ENCODE measurements at places on chromosomes 7 and 10.

- no peak for DNase-seq
Measured at GRCh38 chr10:69089638-69090599, 2.0 kb downstream of the SRGN start.

GRCh38 chr7:102079140-102080018 lies 207.3 kb upstream of the SH2B2 start:
- DNase-seq, result no peak

- DNase-seq, result no peak
Measured at GRCh38 chr7:98227939-98228338, 16.7 kb downstream of the BHLHA15 start.

DNA sequence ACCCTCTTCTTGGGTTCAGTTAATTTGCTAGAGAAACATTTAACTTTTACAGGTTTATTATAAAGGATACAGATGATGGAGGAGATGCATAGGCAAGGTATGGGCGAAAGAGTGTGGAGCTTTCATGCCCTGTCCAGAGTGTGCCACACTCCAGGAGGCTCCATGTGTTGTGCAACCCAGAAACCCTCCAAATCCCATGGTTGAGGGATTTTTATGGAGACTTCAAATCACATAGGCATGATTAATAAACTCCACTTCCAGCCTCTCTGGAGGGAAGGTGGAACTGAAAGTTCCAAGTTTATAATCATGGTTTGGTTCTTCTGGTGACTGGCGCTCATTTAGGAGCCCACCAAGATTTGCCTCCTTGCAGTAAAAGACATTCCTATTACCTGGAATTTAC lies 159.9 kb downstream of the PHTF2 start:
- DNase-seq, result no peak

DNA sequence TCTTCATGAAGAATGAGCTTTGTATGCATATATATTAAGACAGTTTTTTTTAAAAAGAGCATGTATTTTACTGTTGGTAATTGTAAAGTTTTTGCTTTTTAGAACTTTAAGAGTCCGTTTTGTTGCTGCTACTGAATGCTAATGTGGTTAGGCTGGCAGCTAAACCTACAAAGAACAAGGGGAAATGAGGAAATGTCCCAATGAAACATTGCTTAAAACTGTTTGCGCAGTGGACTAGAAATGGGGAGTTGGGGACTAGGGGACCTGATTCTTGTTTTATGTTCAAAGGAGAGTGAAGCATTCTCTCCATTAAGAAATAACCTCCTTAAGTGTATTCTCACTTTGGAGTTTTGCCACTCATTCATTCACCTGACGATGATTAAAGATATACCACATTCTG lies 5.7 kb downstream of the NRF1 start:
- DNase-seq, result no peak

DNA sequence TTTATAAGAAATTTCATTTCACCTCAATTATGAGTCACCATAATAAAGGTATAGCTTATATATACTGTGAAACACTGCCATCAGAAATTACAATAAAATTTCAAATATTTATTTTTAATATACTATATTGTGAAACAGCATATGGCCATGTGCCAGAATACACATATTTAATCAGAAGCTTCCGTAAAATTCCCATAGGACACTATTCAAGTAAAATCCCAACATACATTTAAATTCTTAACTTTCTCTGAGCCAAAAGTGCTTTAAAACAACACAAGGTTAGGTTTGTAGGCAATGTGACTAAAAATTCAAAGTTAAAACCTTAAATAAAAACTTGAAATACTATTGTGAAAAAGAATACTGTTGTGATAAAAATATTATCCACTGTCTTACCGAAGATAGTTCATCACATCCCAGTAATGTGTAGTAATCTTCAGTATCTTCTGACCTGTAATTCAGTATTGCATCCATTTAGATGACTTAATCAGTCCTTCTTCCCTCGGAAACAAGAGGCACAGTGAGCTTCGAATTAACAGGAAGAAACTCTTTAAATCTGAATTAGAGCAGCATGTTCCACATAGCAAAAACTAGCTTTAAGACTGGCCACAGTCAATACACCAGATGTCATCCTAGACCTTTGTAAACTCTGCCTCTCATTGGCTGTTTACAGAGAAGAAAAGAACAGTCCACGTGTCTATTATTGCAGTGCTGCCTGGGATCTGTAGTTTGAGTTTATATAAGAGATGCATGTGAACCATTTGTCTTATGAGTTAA lies at the start of gene DNAJC12:
Gene DNAJC12, minus strand, starts transcription at position 648 of the 774 bp plus-strand sequence. Its CDS starts 177 bp downstream, at position 471.
- peak; percentile 67 for DNase-seq

GRCh38 chr10:86583983-86584382 lies 62.4 kb upstream of the WAPL start:
- no peak for DNase-seq

- no peak for DNase-seq
Measured at GRCh38 chr7:79412915-79413314, 40.6 kb downstream of the MAGI2 start.
